ENCODE measurements at places on chromosomes 6 and 20. TPM values are rescaled to one million over a fixed set of nuclear protein-coding genes. Genes with fewer than 3 reads are reported as not detected.

The UTRN gene
- total RNA-seq = 25.7 TPM

The ACTL10 gene
- 16.5 TPM for total RNA-seq

The ZSWIM3 gene
- total RNA-seq = 2.9 TPM

The SLC32A1 gene
- not detected for total RNA-seq

The RIN2 gene
- total RNA-seq = 31.9 TPM

The PHACTR3 gene
- 0.26 TPM for total RNA-seq

The MOXD1 gene
- total RNA-seq = not detected

The FAM217A gene
- not detected for total RNA-seq

The CALHM5 gene
- total RNA-seq = 0.08 TPM

The SOBP gene
- 0.08 TPM for total RNA-seq

The PTCHD4 gene
- not detected for total RNA-seq

The MEA1 gene
- total RNA-seq = 91.3 TPM

The EYA4 gene
- total RNA-seq = not detected

The BLCAP gene
- total RNA-seq = 108 TPM

The COL9A3 gene
- 59.7 TPM for total RNA-seq

The HDAC2 gene
- total RNA-seq = 45.5 TPM

The PLEKHG1 gene
- 4.4 TPM for total RNA-seq

- no peak for DNase-seq
Observed at GRCh38 chr6:52558266-52559000, 18.4 kb downstream of the TRAM2 start.

- no peak for DNase-seq
Observed at GRCh38 chr6:167678102-167679101, 148.3 kb upstream of the AFDN start.

DNA sequence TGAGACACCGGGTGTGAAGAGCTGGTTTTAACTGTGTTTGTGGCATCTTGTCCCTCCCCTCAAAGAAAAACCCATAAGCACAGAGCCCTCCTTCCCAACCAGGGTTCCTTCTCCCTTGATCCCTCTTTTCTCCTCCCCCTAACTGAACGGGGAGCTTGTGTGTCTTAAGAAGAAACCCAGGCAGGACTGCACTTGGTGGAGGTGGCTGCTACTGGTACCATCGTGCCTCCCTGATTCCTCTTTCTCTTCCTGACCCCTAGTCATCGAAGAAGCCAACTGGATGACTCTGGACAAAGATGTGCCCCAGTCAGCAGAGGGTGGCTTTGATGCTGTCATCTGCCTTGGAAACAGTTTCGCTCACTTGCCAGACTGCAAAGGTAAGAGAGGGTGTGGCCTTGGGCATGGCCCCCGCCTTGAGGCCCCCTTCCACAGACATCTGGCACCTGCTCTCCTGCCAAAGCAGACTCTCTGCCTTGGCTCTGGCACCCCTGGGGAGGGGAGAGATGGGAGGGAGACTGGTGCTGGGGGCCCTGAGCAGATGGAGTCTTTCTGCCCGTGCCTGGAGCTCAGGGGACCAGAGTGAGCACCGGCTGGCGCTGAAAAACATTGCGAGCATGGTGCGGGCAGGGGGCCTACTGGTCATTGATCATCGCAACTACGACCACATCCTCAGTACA, 2.1 kb downstream of the GNMT start:
- DNase-seq = no peak

DNA sequence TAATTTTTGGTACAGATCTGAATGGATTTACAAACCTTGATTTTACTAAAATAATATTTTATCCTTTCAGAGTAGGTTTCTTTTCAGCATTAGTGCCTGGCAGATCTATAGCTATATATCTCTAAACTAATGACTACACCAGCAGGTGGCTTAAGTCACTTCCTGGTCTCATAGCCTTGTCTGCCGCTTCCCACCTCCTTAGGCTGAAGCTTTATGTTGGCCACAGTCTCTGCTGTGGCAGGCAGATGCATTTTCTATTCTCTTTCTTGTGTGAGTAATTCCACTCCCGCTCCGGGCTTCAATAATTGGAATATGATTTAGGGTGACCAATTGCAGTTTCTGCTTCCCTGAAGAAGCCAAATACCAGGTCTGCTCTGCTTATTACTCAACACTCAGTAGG, 226.8 kb upstream of the HS3ST5 start:
- DNase-seq = peak; percentile 29

GRCh38 chr6:117550078-117550600, 52.2 kb downstream of the GOPC start:
- DNase-seq = no peak

GRCh38 chr20:49630396-49630951, 62.5 kb upstream of the PTGIS start:
- DNase-seq = no peak

- DNase-seq = no peak
Observed at GRCh38 chr6:88499845-88500699, 333.9 kb upstream of the CNR1 start.

DNA sequence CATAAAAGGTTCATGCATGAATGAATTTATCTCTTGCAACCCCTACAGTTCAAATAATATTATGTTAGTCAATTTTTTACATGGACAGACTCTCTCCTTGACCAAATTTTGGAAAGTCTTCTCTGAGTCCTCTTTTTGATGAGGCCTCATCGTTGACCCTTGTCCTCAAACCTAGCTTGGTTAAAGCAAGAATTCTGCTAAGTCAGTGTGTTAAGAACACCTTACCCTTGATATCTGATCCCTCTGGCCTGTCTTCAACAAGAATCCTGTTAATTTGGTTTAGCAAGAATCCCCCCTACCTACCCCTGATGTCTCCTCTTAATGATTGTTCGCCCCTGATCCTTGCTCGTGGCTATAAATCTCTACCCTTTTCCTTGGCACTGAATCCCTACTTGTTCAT, 301.4 kb downstream of the LAMA2 start:
- DNase-seq = no peak

- no peak for DNase-seq
Observed at GRCh38 chr6:44054721-44055559, 72.3 kb downstream of the MRPL14 start.

DNA sequence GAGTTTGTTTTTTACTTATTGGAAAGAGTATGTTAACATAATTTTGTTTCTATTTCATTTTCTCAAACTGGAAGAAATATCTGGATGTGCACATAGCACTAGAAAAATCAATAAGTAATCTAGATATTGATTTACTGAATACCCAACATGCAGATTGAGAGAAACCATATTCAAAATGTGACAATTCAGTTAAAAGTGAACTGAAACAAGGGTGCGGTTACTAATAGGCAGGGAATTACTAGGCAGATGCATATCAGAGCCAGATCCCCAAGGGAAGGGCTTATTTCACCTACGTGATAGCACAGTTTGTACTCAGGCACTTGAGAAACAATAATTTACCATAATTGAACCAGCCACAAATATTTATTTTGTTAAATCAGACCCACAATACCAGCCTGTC, 493.1 kb upstream of the FLRT3 start:
- DNase-seq = no peak

- DNase-seq = no peak
Observed at GRCh38 chr6:43336382-43336781, 27.8 kb upstream of the CRIP3 start.

DNA sequence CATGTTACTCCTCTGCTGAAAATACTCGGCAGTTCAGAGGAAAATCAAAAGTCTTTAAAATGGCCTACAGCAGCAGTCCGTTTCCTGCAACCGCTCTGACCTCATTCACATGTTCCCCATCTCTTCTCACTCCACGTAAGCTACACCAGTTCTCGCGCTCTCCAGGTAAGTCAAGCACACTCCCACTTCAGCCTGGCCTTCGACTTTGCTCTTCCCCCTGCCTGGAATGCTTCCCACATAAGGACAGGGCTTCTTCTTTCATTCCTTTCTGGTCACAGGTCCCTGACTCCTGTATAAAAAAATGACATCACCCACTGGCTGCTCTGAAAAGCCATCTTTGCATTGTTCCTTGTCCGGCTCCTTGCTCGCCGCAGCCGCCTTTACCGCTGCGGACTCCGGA, 42.7 kb downstream of the MGME1 start:
- no peak for DNase-seq

DNA sequence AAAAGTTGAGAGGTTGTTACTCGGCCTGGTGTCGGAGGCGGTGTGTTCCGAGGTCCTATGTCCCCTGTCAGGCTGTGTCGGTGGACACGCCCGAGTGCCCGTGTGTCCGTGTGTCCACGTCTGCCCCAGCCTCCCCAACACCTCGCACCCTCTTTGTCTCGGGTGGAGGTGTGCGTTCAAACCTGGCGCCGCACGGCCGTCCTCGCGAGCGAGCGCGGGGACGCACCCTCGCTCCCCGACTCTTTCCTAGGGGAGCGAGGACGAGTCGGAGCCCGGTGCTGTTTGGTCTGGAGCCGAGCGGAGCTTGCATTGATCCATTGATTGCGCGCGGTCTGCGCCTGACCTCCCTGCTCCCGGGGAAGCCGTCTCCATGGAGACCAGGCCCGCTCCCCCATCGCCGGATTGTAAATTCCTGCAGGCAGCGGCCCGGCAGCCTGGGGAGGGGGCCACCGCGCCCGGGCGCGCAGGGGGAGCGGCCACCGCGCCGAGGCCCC, 411 bp upstream of the SCUBE3 start:
- DNase-seq = no peak

GRCh38 chr6:119241111-119241465, 108.5 kb downstream of the MAN1A1 start:
- DNase-seq = peak; percentile 7

DNA sequence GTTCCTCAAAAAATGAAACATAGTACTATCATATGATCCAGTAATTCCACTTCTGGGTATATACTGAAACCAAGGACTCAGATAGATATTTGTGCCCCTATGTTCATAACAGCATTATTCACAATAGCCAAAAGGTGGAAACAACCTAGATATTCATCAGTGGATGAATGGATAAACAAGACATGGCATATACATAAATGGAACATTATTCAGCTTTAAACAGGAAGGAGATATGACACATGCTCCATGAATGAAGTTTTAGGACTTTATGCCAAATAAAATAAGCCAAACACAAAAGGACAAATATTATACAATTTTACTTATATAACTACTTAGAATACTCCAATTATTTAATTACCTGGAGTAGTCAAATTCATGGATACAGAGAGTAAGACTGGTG, 16.4 kb downstream of the PLCB1 start:
- DNase-seq = no peak

DNA sequence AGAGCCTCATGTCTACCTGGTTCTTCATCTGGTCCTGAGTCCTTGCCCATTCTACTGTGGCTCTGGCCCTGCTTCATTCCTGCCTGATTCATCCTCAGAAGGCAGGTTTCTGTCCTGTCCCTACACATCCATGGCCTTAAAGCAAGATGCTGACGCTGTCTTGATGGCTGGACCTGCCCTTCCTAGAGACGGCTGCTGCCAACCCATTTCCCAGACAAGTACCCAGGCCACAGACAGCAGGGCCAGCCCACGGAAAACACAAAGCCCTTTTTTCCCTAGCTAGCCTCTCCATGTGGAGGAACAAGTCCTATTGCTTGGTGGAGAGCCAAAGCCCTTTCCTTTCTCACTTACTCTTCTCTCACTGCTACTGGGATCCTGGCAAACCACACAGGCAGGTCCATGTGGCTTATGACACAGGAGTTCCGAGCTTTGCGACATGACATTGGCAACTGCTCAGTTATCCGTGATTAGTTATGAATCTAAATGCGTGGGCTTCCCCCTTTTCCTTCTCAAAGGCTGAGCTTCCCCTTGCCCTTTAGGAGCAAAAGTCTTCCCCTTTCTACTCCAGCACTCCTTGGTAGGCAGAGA, 72.9 kb downstream of the SLC22A3 start:
- DNase-seq = no peak

GRCh38 chr6:26430787-26431186, 9.5 kb upstream of the BTN3A3 start:
- DNase-seq = no peak

GRCh38 chr6:142550310-142551063, 248.7 kb downstream of the ADGRG6 start:
- no peak for DNase-seq

- DNase-seq = no peak
Observed at GRCh38 chr20:8744228-8744844, 324.6 kb upstream of the PLCB4 start.

- DNase-seq = no peak
Observed at GRCh38 chr6:37583261-37583660, 83.6 kb upstream of the CCDC167 start.

GRCh38 chr20:7022597-7022996, 255.1 kb downstream of the BMP2 start:
- DNase-seq = no peak

- no peak for DNase-seq
Observed at GRCh38 chr6:4812068-4812467, 35.9 kb downstream of the CDYL start.

- no peak for DNase-seq
Observed at GRCh38 chr20:62116558-62117361, 5.5 kb upstream of the LSM14B start.

GRCh38 chr6:118869894-118870589, 23.9 kb upstream of the ASF1A start:
- DNase-seq = no peak

DNA sequence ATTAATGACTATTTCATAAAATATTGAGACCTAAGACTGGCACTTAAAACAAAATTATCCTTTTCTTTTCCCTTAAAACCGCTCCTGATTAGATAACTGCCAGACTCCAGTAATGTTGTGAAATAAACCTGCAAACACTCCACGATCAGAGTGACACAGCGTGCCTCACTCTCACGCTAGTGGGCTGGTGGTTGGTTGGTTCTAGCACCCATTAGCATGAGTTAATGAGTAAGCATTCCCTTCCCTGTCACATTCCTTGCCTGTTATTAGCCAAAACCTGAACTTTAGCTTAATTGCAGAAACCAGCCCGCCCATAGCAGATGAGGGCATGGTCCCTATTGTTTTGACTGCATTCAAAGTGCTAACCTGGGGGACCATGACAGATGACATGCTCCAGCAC, 193.4 kb downstream of the CD83 start:
- DNase-seq = no peak
